ENCODE measurements at places on chromosomes 5 and 9. TPM values are rescaled to one million over a fixed set of nuclear protein-coding genes. Genes with fewer than 3 reads are reported as not detected.
A peak's percentile ranks its signal among the peaks of the same experiment; 100 is the strongest.

DNA sequence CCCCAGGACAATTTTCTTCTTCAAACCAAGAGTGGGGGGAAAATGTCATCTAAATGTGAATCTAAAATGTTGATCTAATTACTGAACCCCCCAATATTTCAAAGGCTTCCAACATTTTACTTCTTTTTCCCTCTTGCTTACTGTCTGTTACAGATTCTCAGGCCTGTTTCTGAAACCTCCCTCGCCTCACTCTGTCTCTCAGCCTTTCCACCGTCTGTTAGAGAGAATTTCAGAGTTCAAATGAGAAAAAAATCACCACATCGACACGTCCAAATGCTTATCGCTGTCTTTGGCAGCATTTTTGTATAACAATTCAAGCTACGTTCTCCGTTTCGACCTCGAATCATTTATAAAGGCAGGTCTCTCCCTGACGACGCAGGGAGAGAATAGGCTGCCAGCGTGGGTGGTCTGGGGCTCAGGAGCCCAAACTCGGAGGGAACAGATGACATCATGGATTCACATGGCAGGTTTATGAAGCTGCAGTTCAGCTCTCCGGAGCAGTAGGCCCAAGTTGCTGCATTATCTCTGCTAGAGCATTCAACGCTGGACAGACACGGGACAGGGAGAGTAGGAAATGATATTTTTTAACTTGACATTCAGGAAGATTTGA lies 139.8 kb downstream of the GAS1 start:
- peak; percentile 13 for DNase-seq

GRCh38 chr9:130331573-130331972 lies 66.0 kb downstream of the HMCN2 start:
- peak; percentile 67 for DNase-seq

GRCh38 chr5:30034870-30035269 lies 1158.6 kb upstream of the CDH6 start:
- no peak for DNase-seq

GRCh38 chr5:25056836-25057235 lies 412.1 kb upstream of the CDH10 start:
- DNase-seq, result no peak

DNA sequence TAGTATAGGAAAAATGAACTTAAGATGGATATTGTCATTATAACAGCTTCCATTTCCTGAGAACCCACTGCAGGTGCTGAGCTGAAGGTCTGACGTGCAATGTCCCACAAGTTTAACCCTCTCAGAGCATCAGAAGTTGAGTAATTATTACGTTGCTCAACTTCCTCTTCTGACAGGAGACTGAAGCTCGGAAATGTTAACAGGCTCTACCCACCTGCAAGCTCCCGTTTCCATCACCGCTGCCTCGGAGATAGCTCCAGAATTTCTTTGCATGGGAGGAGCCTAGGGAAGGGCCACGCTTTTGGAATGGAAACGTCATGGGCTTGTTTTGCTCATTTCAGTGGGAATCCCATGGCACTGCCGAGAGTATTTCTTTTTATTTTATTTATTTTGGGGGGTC lies 1.0 kb upstream of the NTMT1 start:
- no peak for DNase-seq

GRCh38 chr5:75993183-75993582 lies 90.0 kb upstream of the SV2C start:
- no peak for DNase-seq

The ADAMTS12 gene
- total RNA-seq, result 2.2 TPM

- no peak for DNase-seq
These were observed 278.5 kb downstream of the CWC27 start for GRCh38 chr5:65047225-65047624.

The ZNF658 gene
- total RNA-seq, result 4.5 TPM

The HSPB3 gene
- total RNA-seq, result 0.46 TPM

GRCh38 chr5:180140571-180140970 lies 68.4 kb downstream of the RASGEF1C start:
- DNase-seq, result no peak

All from mucosa of gallbladder (tissue), 1 donor.